NCI-H748 treated with DMSO at 0.1 percent for 48 hours (cell line): ENCODE measurements at places on chromosomes 1 and 21.

DNA sequence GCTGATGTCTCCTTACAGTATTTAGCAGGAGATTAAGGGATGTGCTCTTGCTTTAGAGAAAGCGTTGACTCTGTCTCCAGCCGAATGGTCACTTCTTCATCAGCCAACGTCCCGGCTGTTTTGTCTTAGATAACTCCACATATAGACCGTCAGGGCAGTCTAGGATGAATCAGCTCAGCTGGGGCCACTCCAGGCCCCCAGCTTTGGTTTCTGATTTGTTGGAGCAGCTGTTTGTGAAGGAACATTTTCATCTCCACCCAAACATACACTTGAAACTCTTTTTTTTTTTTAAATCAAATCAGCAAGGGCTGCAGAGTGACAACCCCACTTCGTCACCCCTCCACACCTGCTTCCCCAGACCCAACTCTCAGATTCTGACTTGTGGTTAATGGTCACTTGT is 206.1 kb upstream of the GALNT2 start:
- DNase-seq = no peak

- DNase-seq = peak; percentile 64
Observed at GRCh38 chr1:15246960-15247614, at the start of gene FHAD1. FHAD1 (plus strand) TSS chr1:15247223; CDS start chr1:15251785, 4,562 bp downstream.

- no peak for DNase-seq
Observed at GRCh38 chr1:233478611-233479010, 135.3 kb upstream of the KCNK1 start.

DNA sequence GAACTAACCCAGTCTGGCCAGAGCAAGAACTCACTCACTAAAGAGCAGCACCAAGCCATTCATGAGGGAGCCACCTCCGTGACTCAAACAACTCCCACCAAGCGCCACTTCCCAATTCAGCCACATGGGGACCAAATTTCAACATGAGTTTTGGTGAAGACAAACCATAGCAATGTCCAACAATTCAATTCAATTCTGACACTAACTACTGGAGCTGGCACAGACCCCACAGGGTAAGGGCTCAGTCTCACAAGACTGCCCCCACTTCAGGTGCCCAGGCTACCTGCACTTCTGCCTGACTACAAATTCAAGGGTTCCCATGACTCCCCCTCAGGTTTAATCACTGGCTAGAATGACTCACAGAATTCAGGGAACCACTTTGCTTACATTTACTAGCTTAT is 48.8 kb upstream of the RAP1A start:
- no peak for DNase-seq

DNA sequence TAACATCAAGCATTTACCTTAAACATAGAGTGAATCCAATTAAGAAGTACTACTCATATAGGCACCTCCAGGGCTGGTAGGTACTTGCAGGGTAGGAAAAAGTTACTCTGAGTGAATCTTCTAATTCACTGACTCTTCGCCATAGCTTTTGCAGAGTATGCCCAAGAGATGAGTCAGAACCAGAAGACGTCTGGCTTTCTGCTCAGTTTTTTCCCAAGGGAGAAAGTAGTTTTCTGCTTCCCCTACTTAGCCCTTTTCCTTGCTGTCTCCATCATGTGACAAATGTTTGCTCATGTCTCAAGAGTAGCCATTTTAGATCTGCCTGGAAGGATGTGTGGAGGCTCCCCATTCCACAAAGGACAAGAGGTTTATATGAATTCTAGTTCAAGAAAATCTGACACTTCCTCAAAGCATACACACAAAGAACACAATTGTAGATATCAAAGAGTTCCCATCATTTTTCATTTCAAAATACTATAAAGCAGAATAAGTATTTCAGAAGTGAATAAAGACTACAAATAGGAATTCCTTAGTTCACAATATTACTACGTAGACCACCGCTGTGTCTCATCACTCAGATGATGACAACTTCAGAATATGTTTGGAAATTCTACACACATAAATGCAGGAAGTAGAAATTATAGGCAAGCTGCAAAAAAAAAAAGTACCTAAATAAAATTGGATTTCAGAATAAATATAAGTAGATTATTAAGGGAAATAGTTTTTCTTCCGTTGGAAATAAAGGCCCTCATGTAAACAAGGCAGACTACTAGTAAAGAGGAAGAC is 98.5 kb downstream of the ASH1L start:
- DNase-seq = no peak

GRCh38 chr1:202807451-202807925 is 733 bp downstream of the KDM5B start:
- no peak for DNase-seq

DNA sequence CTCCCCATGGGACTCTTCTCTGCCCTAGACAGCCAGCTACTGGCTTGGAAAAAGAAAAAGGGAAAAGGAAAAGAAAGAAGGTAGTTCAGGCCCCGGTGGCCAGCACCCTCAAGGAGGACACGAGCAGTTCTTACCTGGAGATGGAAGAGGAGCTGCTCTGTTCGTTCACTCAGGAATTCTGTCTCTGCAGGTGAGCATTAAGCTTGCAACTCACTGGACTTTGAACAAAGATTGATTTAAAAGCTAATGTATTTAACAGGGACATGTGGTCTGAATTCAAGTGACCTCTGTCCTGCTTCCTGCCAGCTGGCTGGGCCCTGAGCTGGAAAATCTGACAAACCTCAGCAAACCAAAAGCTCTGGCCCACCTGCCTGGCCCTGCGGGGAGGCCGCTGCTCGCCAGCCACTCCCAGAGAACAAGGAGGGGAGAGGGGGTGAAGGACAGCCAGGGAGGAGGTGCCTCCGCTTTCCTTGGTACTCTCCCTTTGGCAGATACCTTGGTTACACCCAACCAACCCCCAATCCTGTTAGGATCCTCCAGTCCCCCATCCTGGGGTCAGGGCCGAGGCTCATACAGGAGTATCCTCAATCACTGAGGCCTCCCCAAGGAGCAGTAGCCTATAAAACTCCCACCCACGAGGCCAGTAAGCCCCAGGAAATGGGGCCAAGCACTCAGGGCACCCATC is at the start of gene PDZK1:
Gene PDZK1, minus strand, starts transcription at position 186 of the 685 bp plus-strand sequence. CDS start 19,347 bp downstream, outside the sequence.
- no peak for DNase-seq

- no peak for DNase-seq
Observed at GRCh38 chr1:20400341-20401177, 85.5 kb downstream of the CAMK2N1 start.

DNA sequence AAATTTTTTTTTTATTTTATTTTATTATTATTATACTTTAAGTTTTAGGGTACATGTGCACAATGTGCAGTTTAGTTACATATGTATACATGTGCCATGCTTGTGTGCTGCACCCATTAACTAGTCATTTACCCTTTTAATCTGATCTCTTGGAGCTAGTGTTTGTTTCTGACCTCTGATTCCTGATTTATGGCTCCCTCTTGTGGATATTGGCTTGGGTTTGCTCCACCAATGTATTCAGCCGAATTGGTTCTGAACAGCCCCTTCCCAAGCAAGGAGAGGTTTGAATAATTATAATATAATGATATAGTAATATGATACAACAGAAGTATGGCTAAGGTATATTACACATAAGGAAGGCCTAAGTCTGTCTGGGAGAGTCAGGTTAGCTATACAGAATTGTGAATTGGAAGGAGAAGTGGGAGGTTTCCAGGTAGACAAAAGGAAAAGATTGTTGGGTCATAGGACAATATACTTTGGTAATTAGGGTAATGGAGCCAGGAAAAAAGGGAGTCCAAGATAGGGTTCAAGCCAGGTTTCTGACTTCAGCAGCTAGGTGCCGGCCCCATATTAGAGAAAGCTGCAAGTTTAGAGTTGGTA is 53.1 kb upstream of the HMCN1 start:
- DNase-seq = peak; percentile 17

- DNase-seq = no peak
Observed at GRCh38 chr1:114545796-114546195, 34.8 kb upstream of the TRIM33 start.

- DNase-seq = peak; percentile 83
Observed at GRCh38 chr1:64495878-64496277, 25.9 kb downstream of the CACHD1 start.

DNA sequence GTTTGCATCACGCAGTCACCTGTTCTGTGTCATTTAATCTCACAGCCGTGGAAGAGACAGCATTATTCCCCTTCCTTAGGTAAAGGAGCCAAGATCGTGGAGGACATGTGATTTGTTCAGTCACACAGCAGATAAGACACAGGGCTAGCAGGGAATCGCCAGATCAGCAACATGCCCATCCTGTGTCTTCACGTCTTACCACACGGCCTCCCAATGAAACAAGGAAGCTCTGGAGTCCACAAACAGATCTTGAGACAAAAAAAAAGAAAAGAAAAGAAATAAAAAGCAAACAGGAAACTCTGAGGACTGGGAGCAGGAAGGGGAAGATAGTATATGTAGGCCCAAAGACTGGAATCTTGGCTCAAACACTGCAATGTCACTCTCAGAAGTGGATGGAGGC is 155.3 kb downstream of the ADSS2 start:
- DNase-seq = no peak

DNA sequence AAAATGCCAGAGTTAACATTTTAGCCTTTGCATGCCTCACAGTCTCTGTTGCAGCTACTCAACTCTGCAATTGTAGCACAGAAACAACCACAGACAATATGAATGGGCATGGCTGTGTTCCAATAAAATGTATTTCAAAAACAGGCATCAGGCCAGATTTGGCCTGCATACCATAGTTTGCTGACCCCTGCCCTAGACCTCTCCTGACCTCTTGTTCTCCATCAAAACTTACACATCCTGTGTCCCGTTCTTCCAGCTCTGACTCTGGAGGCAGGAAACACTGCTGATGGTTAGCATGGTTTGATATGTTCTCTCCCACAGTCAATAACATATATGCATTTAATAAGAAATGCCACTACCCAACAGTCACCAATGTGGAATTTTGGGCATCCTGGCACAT is 138.6 kb downstream of the LMX1A start:
- no peak for DNase-seq

GRCh38 chr1:161019751-161020495 is 1.0 kb downstream of the F11R start:
- DNase-seq = peak; percentile 33

DNA sequence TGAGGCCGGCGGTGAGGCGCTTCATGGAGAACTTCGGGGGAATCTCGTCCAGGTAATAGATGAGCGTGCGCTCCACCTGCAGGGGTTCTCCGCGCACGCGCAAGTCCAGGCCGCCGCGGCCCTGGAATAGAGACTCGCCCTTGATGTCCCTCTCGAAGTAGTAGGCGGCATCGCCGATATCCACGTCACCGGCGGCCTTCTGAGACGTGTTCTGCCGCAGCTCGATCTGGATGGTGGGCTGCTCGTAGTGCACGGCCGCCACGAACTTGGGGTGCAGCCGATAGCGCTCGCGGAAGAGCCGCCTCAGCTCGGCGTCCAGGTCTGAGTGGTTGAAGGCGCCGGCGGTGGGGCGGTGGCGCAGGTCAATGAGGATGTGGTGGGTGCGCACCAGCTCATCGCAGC is 726 bp downstream of the TACSTD2 start:
- DNase-seq = no peak

DNA sequence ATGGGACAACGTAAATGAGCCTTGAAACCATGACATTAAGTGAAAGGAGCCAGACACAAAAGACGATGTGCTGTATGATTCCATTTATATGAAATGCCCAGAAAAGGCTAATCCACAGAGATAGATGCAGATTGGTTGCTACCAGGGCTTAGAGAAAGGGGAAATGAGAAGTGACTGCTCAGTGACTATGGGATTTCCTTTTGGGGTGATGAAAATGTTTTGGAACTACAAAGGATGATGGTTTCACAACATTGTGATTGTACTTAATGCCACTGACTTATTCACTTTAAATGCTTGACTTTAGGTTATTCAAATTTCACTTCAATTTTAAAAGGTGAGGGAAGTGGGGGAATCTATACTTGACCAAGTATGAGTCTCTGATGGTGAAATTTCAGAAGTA is 414.3 kb downstream of the SETD4 start:
- DNase-seq = no peak

DNA sequence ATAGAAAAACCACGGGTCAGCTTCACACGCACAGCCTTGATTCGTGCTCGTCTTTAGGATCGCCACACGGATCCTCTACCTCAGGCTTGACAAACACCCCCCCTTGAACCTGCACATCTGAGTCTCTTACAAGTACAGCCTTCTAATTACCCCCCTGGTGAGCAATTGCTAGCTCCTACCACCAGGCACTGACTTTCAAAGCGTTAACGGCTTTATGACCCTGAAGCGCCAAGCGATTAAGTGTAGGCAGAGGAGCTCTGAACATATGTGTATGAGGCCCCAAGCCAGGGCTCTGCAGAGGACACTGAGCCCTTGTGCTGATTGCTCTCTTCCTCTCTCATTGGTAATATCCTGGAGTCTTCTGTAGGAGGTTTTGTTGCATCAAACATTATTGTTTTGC is 55.7 kb upstream of the EPHA8 start:
- DNase-seq = no peak

GRCh38 chr1:88883156-88883555 is 8.2 kb downstream of the GTF2B start:
- DNase-seq = no peak

DNA sequence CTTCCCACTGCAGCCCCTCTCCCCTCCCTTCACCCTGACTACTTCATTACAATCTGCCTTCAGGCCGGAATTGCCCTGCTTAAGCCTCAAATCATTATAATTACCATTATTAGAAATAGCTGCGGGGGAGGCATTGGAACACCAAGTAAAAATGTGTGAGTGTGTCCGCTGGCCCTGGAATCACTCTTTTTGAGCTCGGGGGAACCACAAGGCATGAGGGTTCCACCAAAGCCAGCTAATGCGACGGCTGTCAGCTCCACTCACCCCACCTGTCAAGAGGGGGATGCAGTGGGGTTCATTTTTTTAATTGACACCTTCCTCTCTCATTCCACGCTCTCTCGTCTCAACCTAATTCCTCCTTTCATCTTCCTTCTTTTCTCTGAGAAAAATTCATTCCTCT is 177.2 kb downstream of the PBX1 start:
- DNase-seq = no peak

- no peak for DNase-seq
Observed at GRCh38 chr1:8708259-8708658, 109.2 kb downstream of the RERE start.

DNA sequence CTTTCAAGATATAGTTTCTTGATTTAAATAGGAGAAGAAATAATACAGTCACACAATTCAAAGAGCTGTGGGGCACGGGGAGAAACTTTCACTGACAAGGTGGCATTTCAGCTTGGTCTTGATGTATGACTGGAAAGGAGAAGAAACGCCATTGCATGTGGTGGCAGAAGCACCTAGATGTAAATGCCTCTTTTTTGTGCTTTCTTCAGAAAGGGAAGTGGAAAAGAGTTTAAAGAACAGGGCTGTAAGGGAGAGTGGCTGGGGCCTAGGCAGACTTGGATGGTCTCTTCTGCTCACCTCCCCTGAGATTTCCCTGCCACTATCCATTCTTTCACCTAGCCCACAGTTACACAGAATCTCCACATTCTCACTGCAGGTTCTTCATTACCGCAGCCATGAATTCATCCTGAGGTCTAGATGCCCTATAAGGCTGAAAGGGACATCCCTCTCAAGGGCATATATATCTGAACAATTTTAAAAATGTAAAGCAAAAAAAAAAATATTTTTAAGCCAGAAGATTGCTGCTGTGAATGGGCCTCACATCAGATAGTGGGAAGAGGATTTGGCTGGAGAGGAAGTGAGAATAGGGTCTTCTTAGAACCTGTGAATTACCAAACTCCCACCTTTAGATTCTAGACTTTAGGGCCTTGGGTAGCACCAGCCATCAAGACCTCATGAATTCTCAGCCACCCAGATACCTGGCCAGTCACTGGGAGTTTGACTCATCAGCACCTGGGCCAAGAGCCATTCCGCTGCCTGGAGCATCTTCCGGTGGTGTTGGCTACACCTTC is 23.4 kb downstream of the CACNA1E start:
- DNase-seq = no peak
